ENCODE measurements at places on chromosomes 2 and 18. TPM values are rescaled to one million over a fixed set of nuclear protein-coding genes. Genes with fewer than 3 reads are reported as not detected.

- ATAC-seq, result no peak
Observed at GRCh38 chr2:105468582-105469042, 69.8 kb upstream of the FHL2 start.

- ATAC-seq, result no peak
Observed at GRCh38 chr2:197212344-197213262, 98.0 kb downstream of the ANKRD44 start.

Gene TOGARAM2
- 0.05 TPM for total RNA-seq

Gene CLEC4F
- total RNA-seq, result not detected

Gene WNT10A
- total RNA-seq, result 0.11 TPM
